RPMI7951 (cell line): ENCODE measurements at places on chromosomes 7 and 10.
A peak's percentile ranks its signal among the peaks of the same experiment; 100 is the strongest.

DNA sequence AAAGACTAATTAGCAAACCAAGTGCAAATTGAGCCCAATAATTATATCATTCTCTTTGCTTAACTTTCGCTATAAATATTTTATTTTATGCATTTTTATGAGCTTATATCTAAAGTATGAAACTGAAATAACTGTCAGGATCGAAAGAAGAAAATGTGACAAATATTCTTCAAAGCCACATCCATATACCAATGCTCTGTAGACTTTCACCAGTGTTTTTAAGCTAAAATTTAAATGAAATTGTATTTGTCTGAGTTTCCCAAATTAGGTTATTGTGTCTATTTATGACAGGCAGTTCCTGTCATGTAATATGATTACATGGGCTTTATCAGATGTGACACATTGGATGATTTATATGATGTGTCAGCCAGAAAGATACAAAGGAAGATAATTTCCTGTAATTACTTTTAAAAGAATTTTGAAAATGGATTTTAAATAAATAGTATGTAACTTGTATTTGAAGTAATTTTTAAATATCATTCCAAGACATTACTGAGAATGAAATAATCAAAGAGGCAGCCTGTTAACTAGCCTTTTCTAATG lies 317.9 kb upstream of the KLF6 start:
- no peak for DNase-seq

GRCh38 chr10:8282340-8282739 lies 227.9 kb downstream of the GATA3 start:
- no peak for DNase-seq

- DNase-seq = no peak
These were observed 132.7 kb upstream of the CXCL12 start for GRCh38 chr10:44517635-44518034.

DNA sequence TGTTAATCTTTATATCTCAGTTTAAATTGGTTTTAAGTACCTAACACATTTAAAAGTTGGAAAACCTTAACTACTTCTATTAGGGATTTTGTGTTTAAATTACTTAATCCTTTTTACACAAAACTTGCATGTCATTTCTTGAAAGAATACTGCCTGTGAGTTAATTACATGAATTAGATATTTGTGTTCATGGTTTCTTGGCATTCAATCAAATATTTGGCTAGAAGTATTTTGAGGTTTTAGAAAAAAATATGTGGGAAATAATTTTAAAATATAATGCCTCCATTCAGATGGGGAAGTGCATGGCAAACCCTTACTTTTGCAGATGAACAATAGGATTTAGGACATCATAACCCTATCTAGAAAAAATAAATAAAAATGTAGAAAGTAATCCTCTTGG lies 186.5 kb upstream of the SEMA3E start:
- peak; percentile 3 for DNase-seq

GRCh38 chr7:120030876-120031275 lies 242.1 kb upstream of the KCND2 start:
- no peak for DNase-seq
